ENCODE measurements at places on chromosomes 3 and 15.

DNA sequence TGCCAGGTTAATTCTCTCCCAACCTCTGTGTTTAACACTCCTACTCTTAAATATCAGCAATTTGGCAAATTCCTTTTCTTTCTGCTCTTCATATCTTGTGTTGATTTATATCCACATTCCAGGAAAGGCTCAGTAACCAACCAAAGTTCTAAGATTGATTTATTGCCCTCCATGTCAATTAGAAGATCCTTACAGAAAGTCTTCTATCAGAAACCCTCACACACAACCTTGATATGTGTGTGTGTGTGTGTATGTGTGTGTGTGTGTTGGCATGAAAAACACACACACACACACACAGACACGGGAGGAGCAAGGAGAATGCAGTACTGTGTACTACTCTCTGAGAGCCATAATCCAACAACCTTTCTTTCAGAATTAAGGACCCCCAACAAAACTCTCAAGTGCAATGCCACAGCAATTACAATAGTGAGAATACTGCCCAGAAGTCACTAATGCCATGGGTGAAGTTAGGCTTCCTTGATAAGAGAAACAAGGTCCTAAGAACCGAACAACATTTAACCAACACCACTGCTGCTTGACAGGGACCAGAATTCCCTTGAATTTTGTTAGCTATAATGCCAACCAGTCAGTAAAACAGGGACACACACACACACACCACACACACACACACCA, 1.1 kb downstream of the LSAMP start:
- DNase-seq, result no peak

GRCh38 chr3:31988271-31988670, 6.7 kb downstream of the ZNF860 start:
- DNase-seq, result no peak

DNA sequence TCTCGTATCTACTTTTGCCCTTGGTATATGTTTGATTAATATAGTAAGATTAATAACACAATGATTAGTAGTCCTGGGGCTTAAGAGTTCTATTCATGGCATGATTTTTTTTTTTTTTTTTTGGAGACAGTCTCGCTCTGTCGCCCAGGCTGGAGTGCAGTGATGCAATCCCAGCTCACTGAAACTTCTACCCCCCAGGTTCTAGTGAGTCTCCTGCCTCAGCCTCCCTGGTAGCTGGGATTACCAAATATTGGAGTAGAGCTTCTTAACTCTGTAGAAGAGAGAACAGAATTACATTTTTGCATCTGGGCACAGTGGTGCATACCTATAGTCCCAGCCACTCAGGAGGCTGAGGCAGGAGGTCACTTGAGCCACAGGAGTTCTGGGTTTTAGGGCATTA, 58.9 kb downstream of the RAB7A start:
- DNase-seq, result no peak

DNA sequence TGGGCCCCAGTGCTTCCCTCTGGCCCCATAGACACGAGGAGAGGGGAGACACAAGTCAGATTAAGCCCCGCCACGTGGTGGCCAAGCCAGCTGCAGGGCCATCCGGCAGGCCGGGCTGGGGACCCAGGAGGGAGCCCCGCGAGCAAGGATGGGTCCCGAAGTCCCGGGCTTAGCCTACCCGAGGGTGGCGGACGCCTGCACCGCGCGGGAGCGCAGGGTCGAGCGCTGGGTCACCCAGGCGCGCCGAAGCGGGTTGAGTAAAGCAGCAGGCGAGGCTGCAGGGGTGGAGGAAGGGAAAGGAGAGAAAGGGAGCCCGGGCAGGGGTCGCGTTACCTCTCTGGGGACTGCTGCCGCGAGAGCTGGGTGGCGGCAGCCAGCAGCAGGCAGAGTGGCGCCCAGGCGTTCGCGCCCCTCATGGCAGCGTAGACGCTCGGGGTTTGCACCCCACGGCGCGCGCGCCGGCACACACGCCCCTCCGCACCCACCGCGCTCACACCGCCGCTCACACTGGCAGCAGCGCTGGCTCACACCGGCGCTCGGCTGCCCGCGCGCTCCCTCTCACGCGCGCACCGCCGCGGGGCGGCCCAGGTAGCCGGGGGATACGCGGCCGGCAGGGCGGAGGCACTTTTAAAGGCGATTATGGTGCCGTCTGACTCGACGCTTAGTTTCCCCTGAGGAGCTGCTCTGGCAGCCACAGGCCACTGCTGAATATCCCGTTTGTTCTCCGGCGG, at the start of gene PCOLCE2:
Gene PCOLCE2 (minus strand): TSS at position 603 of the 731 bp plus-strand sequence. CDS start 187 bp downstream, at position 416.
- no peak for DNase-seq

DNA sequence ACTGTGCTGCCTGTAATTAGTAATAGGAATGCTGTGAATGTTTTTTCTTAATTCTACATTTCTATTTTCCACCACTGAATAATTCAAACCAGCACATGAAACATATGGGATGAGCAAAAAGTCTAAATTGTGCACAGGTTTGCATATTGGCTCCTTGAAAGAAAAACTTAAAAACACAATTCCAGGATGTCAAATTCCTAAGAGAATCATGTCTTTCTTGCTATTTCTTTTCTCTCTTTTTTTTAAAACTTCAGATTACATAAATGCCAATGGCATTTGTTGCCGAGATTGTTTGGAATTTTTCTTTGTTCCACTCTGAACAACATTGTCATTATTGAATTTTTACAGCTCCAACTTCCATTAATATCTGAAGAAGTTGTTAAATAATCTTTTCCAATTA, 60.8 kb downstream of the VGLL3 start:
- DNase-seq, result no peak

DNA sequence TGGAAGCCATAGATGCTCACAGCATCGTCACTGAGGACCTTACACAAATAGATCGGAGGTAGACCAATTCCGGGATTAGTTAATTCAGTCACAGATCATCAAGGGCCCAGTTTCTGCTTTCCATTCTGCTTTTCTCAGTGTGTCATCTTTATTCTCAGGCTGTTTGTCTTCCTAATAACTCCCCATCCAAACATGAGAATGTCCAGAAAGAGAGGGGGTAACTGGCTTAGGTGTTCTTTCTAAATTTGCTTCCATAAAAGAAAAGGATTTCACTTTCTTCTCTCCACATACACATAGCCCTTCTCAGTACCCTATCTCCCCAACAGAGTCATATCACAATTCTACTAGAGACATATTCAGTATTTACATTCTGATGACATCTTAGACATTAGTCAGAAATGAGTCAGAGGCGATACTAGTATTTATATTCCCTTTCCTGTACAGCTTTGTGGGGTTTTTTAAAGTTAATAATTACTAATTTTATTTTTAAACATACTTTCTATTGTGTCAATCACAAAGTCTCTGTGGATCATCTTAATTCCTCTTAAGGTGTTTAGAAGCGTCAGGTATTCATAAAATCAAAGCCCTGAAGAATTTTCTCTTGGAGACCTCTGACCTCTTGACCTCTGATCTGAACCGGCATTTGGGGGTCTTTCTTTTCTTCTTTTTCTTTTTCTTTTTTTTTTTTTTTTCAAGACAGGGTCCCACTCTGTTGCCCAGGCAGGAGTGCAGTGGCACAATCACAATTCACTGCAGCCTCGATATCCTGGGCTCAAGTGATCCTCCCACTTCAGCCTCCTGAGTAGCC, 24.3 kb upstream of the IL12A start:
- DNase-seq, result no peak

GRCh38 chr3:40680685-40681657, 156.2 kb downstream of the ZNF621 start:
- no peak for DNase-seq

GRCh38 chr3:99128725-99129505, 227.4 kb upstream of the DCBLD2 start:
- DNase-seq, result no peak

DNA sequence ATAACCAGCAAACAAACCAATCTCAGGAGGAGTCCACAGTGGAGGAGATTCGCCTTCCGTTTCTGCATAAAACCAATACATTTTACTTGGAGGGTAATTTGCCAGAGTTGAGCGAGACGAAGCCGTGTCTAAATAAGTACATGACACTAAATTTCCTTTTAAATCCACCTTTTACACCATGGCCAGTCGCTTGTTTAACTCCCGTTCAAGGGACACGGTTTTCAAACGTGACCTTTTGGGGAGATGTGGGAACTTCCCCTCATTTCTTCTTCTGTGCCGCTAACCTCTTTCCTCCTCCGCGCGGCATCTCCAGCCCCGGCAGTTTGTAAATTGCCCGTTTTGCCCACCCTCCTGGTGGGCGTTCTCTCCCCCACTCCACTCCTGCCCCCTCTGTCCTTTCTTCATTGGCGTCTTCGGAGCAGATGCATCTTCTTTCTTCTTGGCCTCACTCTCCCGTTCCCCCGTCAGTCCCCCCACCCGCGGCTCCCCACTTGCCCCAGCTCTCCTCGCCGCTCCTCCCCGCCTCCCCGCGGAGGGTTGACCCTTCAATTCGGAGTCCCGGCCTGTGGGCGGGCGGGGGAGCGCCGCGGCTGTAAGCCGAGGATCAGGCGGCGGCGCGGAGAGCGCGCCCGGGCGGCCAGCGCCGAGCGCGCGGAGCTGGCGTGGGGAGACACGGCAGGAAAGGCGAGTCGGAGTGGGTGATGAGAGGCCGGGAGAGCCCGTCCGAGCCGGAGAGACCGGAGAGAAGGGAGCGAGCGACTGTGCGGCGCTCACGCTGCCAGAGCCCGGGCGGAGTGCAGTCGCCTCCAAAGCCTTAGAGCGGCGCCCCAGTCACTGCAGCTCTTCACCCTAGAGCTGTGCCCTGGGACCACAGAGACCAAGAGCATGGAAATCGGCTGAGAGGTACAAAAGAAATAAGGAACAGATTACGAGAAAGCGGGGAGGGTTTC, at the start of gene NLGN1:
Gene NLGN1 (plus strand): TSS at position 584 of the 950 bp plus-strand sequence.
- no peak for DNase-seq

DNA sequence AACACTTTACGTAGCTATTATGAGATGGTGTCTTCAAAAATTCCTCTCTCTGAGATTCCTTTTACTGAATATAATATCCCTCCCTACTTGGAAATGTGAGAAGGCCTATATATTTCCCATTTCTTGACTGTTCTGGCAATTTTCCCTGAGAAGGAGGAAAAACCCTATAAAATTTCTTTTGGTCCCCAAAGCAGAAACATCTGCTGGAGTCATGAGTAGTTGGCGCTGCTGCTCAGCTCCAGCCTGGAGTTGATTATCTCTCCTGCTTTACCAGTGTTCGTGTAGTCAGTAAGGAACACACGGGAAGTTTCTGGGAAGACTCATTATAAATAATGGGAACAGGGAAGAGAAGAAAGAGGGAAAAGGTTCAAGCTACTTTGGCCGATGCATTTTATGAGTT, 680.1 kb downstream of the EPHA3 start:
- DNase-seq, result no peak

DNA sequence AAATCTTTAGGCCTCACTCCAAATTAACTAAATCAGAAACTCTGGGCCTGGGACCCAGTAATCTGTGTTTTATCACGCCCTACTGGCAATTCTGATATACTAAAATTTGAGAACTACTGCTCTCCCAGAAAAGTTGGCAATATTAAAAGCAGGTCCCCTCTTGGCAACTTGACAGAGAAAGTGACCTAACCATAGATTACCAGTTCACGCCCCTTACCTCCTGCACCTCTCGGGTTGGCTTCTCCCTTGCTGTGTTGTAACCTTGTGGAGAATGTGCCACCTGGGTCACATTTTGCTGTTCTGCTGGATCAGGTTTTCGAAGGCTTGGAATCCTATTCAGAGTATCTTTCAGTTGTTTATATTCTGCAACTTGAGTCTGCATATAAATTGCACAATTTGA, 59.1 kb downstream of the GOLIM4 start:
- DNase-seq, result no peak

GRCh38 chr3:83524901-83525300, 1433.9 kb upstream of the CADM2 start:
- no peak for DNase-seq

GRCh38 chr3:98877132-98877531, 24.4 kb downstream of the DCBLD2 start:
- DNase-seq, result no peak

DNA sequence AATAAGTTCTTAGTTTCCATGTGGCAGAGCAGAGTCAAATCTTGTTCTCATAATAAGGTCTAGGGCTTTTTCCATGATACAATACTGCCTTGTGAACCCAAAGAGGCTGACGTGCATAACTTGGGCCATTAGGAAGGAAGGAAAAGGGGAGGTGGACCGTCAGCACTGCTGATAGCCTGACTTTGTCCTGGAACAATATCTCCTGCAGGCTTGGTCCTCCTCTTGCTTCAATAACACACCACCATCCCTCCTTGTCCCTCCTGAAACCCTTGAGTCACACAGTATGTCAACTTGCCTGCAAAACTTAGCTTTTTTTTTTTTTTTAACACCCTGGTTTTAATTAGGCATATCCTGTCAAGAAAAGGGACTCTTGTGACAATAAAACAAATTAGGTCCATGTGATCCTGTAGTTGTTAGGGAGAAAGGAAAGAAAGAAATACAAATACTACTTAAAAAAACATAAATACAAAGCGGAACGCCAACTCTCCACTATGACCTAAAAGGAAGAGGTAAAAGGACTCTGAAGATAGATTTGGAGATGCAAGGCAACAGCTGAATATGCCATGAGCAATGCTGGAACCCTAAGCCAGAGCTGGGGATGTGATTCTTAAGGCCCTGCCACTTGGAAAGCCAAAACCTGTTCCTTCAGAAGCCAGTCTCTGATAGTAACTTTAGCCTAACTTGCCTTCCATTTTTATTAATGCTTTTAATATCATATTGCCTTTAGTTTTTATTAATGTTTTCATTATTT, 67.0 kb downstream of the WWTR1 start:
- DNase-seq, result no peak

- no peak for DNase-seq
Measured at GRCh38 chr15:88090481-88091011, 166.0 kb downstream of the NTRK3 start.

DNA sequence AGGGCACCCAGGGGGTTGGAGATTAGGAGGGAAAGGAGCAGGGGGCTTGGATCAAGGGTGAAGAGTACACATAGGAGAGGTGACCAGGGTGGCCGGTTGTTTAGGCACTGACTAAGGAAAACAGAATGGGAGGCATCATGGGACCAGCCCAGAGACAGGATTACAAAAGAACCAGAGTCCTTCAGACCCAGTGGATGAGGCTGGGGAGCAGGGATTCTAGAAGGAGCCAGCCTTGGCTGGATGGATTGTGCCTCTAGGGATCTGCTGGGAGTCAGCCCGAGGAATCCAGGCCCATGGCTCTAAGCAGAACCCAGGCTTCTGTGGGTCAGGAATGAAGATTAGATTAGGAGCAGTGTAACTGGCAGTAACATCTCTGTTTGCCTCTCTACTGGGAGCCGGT, 98.6 kb downstream of the ARNT2 start:
- no peak for DNase-seq

- no peak for DNase-seq
Measured at GRCh38 chr3:110528305-110529121, 543.1 kb upstream of the NECTIN3 start.

- no peak for DNase-seq
Measured at GRCh38 chr3:39541917-39542329, 74.4 kb downstream of the MOBP start.

GRCh38 chr15:57462381-57462780, 86.1 kb downstream of the CGNL1 start:
- no peak for DNase-seq

All from CD4-positive, alpha-beta memory T cell (primary cell).